Stimulated activated CD4-positive, alpha-beta T cell treated with anti-CD3 and anti-CD28 coated beads, Interleukin-1b, Interleukin-23, amount 100 ng/mL, for 1 hour (primary cell): ENCODE measurements at places on chromosomes 12 and 14.

DNA sequence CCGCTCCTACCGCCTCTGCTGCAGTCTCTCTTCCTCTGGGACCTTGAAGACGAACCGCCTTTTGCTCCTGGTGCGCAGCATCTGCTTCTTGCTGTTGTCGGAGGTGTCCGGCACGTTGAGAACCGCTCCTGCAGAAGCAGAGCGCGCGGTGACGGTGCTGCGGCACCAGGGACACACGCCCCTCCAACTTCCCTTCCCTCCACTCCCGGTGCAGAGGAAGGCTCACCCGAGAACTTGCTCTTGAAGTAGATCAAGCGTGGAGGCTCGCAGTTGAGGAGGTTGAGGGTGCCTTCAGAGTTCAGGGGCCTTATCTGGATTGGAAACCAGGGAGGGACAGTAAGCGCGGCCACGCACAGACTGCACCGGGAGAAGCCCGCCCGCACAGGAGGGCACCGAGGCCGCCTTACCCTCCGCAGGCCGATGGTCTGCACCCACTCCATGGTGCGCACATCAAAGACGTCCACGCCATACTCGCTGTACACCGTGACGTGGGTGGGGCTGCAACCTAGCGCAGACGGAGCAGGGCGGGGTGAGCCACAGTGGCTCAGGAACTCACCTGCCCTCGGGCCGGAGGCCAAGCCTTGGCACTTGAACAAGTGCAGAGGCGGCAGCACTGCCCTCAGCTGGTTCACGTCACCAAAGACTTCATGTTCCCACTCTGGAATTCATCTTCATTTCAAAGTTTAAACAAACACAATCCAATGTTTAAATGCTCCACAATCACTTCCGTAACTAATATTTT lies 17.5 kb downstream of the AMN start:
- DNase-seq, result no peak

GRCh38 chr14:29102266-29102665 lies 335.7 kb downstream of the FOXG1 start:
- DNase-seq, result no peak

DNA sequence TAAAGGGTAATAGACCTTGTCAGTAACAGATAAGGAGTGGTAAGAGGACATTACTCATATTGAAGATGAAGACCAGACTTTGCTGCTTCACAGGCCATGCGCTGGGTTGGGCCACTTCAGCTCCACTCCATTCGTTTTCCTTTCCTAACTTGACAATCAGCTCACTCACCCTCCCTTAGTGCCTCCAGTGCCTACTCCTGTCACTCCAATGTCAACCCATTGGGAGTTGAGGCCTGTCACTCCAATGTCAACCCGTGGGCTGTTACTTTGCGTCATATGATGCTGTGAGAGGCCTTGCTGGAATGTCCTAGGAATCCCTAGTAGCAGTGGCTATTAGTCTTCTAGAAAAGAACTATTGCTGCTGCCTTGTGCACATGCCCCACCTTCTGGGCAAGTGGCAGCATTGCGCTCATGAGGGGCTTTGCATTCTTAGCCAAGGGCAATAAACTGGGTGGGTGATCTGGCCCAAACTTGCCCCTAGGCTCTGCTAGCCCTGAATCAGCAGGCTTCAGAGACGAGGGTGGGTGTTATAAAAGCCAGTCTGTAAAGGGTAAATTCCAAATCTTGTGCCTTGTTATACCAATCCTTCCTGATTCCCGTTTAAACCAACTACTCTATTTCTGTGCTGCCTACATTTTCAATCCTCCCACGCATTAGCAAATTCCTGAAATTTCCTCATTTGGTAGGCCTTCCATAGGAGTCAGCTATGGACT lies 36.1 kb downstream of the BAZ2A start:
- peak; percentile 13 for DNase-seq

- no peak for DNase-seq
Measured at GRCh38 chr14:59619061-59619460, 42.4 kb upstream of the CCDC175 start.

GRCh38 chr12:75550401-75551240 lies 39.2 kb upstream of the KRR1 start:
- DNase-seq, result no peak

DNA sequence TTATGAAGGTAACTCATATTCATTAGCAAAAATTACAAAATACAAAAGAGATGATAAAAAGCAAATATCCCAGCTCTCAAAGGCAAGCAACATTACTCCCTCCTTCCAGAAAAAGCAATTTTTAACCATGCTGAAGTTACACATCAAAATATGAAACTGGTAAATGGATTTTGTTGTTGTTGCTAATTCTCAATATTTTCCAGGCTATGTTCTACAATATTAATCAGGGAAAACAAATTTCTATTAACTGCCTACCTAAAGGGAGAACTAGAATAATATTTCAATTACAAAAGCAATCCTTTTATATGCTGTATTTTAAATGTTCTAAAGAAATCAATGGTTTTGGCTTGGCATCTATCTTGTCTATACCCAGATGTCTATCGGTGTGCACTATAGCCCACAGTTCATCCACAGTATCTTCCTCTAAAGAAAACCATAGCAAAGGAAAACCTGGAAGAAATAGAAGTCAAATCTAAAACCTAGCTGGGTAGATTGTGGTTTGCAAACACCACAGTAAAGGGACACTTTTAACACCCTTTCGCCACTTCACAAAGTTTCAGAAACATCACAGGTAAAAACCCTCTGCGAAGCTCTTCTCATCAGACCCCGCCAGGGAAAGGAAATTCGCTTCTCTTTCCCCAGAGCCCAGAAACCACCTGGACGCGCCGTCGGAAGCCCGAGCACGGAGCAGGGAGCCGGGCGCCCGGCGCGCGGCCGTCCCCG lies 32.0 kb downstream of the TC2N start:
- no peak for DNase-seq

GRCh38 chr14:84025106-84026012 lies 1504.6 kb upstream of the FLRT2 start:
- no peak for DNase-seq

DNA sequence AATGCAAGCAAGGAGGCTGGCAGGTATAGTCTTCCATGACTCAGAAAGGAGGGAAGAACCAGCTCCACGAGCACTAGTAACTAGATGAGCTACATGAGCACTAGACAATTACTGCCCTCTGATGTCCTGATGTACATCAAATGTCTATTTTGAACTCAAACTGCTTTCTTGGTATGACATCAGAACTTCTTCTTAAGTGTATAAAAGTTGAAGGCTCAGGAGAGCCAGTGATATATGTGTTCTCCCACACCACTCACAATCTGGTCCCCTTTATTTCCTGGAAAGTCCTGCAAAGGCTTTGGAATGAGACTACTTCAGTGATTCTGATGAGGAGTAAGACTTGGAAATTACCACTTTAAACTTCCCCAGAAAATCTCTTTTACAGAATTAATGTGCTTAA lies 18.5 kb upstream of the DHRS7 start:
- no peak for DNase-seq

DNA sequence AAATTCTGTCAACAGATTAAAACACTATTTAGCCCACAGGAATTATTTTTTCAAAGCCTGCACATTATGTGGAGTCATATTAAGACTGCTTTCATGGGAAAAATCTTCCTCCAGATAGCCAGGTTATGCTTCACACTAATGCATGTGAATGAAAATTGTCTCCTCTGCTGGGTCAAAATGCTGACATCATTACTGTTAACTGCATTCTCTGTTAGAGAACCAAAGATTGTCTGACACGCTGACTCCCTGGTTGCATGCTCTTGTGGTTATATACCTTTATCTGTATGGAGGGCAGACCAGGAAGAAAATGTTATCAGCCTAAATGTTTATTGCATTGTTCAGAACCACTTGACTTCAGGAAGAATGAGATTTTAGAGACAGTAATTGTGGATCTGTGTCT lies 432.2 kb upstream of the MDGA2 start:
- DNase-seq, result no peak

- DNase-seq, result no peak
Measured at GRCh38 chr12:62787023-62787422, 147.9 kb downstream of the PPM1H start.

GRCh38 chr14:104551851-104552737 lies 27.5 kb upstream of the C14orf180 start:
- DNase-seq, result no peak

GRCh38 chr12:63021116-63021515 lies 86.2 kb upstream of the PPM1H start:
- no peak for DNase-seq

DNA sequence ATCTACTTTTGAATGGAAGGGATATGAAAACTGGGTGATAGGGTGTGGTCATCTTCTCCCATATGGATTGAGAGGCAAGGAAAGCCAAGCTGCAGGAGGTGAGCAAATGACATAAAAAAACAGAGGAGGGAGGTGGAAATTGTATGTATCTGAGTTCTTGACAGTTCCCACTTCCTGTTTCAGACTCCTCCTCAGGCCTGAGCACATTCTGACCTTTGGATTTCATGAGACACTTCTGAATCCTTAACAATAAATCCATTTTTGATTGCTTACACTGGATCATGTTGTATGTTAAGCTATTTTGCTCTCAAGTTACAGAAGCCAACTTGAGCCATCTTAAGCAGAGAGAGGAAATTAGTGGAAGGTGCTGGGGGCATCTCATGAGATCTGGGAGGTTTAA lies 11.6 kb upstream of the SRSF5 start:
- DNase-seq, result no peak
